ENCODE measurements at places on chromosomes 6 and 20. TPM values are rescaled to one million over a fixed set of nuclear protein-coding genes. Genes with fewer than 3 reads are reported as not detected.

DNA sequence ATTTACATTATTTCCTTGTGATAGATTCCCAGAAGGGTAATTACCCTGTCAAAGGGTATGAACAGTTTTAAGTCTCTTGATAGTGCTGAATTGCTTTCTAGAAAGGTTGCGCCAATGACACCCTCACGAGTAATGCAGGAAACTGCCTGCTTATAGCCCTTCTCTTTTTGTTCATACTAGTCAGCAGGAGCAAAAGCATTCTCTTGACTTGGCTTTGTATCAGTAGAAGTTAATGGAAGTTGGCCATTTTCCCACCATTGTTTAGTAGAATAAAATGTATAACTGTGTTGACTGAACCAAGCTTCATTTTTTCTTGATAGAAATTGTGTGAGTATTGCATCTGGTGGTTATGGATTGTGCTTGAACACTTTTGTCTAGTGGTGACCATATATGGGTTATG lies 100.1 kb downstream of the FARS2 start:
- no peak overlapping the region for H3K4me3 ChIP-seq
- H3K27ac ChIP-seq = no peak overlapping the region
- peaks cover 1% of the 10 kb centered on the region for H3K4me1 ChIP-seq
- no peaks in the 10 kb centered on the region for H3K27me3 ChIP-seq
- no peaks in the 10 kb centered on the region for H3K36me3 ChIP-seq

ANKEF1 gene
- total RNA-seq = 8.4 TPM

- no peaks in the 10 kb centered on the region for H3K36me3 ChIP-seq
- no peaks in the 10 kb centered on the region for H3K4me1 ChIP-seq
- H3K27ac ChIP-seq = no peak overlapping the region
- DNase-seq = no peak
Observed at GRCh38 chr6:10343320-10343719, 71.6 kb downstream of the TFAP2A start.

GRCh38 chr6:55643861-55644260 lies 64.9 kb upstream of the HMGCLL1 start:
- no peak overlapping the region for H3K27ac ChIP-seq
- H3K27me3 ChIP-seq = no peaks in the 10 kb centered on the region
- no peak overlapping the region for H3K4me3 ChIP-seq
- no peaks in the 10 kb centered on the region for H3K4me1 ChIP-seq
- no peaks in the 10 kb centered on the region for H3K36me3 ChIP-seq

DNA sequence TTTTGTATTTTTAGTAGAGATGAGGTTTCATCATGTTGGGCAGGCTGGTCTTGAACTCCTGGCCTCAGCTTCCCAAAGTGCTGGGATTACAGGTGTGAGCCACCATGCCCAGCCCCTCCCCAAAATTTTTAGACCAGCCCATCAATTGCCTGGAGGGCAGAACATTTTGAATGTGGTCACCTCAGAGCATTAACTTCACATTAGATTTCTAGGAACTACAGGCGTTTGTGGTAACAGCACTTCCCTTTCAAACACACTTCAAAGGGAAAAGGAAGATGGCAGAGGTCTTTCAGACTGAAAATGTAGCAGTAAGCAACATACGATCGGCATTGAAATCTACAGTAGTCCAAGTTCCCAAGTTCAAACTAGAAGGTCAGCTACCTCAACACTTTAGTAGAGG lies 12.3 kb upstream of the SLA2 start:
- no peak overlapping the region for H3K27ac ChIP-seq
- H3K4me1 ChIP-seq = no peaks in the 10 kb centered on the region
- no peaks in the 10 kb centered on the region for H3K27me3 ChIP-seq

- no peak overlapping the region for H3K27ac ChIP-seq
- H3K4me1 ChIP-seq = no peaks in the 10 kb centered on the region
- DNase-seq = no peak
- no peaks in the 10 kb centered on the region for H3K27me3 ChIP-seq
Observed at GRCh38 chr6:106379951-106380350, 19.4 kb downstream of the CRYBG1 start.

- DNase-seq = no peak
- H3K4me3 ChIP-seq = no peak overlapping the region
Observed at GRCh38 chr6:125674230-125674629, 75.2 kb upstream of the HEY2 start.

- no peaks in the 10 kb centered on the region for H3K27me3 ChIP-seq
- peak within 1 kb of the TSS; percentile 72 for H3K4me3 ChIP-seq
- peaks cover 7% of the 10 kb centered on the region for H3K4me1 ChIP-seq
- no peaks in the 10 kb centered on the region for H3K36me3 ChIP-seq
- DNase-seq = peak; percentile 71
Observed at GRCh38 chr6:29005183-29005885, at the start of gene ZNF311. Gene ZNF311 (minus strand): TSS chr6:29005315. CDS start chr6:29003954, 1,361 bp downstream.

GRCh38 chr6:91094806-91095475 lies 508.1 kb upstream of the MAP3K7 start:
- H3K27ac ChIP-seq = no peak overlapping the region
- DNase-seq = no peak
- no peaks in the 10 kb centered on the region for H3K36me3 ChIP-seq
- H3K4me3 ChIP-seq = no peak overlapping the region

LKAAEAR1 gene
- total RNA-seq = 0.51 TPM

- H3K27ac ChIP-seq = no peak overlapping the region
- no peaks in the 10 kb centered on the region for H3K36me3 ChIP-seq
- H3K4me3 ChIP-seq = no peak overlapping the region
- DNase-seq = no peak
- H3K4me1 ChIP-seq = no peaks in the 10 kb centered on the region
Observed at GRCh38 chr6:28600245-28600644, 74.6 kb downstream of the GPX5 start.

DNA sequence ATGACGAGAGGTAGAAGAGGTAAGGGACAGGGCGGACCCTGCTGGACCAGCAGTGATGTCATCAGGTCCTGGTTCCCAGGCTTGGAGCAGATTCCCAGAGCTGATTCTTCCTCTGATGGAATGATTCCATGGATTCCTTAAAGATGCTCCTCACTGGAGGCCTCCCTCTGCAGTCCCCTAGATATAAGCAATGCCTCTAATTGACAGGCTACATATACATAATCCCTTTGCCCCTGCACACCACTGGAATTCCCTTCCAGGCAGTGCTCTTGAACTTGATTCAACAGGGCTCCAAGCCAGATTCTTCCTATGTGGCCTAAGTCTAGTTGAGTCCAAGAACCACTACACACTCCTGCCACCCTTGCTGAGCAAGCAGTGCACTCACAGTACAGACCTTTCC lies 52.3 kb upstream of the L3MBTL3 start:
- H3K27ac ChIP-seq = no peak overlapping the region
- no peak overlapping the region for H3K4me3 ChIP-seq
- H3K27me3 ChIP-seq = no peaks in the 10 kb centered on the region
- no peaks in the 10 kb centered on the region for H3K36me3 ChIP-seq
- H3K4me1 ChIP-seq = no peaks in the 10 kb centered on the region
- no peak for DNase-seq

RAMACL gene
- total RNA-seq = 7.8 TPM

Data from lung (tissue), 17 donors.